ENCODE measurements at places on chromosomes 1 and 21.

DNA sequence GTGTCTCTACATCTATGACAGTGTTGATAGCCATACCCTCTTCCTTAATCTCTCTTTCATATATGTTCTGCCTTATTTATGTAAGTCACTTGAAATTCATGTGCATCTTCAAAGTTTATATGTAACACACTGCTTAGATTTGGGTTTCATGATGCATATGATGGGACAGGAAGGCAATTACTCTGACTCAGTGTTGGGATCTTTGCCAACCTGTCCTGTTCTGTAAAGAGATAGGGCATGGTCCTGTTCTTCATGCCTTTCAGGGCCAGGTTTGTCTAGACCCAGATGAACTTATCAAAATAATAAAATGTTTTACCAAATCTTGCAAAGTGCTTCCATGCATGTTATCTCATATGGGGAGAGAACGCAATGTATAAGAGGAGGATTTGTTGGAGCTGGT, 69.5 kb downstream of the TMPRSS15 start:
- DNase-seq = no peak

DNA sequence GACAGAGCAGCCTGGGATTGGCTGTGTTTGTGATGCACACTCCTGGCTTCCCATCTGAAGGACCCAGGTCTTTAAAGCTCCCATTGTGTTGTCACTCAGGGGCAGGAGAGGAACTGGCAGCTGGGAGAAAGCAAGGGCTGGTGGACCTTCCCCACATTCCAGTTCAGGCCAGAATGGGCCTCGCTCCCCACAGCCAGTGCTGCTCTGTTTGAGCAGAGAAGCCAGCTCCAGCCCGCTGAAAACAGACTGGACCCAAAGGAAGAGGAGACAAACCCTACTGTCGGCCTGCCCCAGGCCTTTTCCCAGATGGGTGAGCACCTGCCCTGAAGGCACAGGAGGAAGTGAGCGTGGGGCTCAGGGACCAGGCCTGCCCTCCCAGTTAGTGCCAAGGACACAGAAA, 499.4 kb downstream of the NPHP4 start:
- no peak for DNase-seq

GRCh38 chr21:29449306-29449950, 150.7 kb downstream of the BACH1 start:
- no peak for DNase-seq

- DNase-seq = no peak
Observed at GRCh38 chr1:117146575-117147340, 25.2 kb upstream of the TRIM45 start.

DNA sequence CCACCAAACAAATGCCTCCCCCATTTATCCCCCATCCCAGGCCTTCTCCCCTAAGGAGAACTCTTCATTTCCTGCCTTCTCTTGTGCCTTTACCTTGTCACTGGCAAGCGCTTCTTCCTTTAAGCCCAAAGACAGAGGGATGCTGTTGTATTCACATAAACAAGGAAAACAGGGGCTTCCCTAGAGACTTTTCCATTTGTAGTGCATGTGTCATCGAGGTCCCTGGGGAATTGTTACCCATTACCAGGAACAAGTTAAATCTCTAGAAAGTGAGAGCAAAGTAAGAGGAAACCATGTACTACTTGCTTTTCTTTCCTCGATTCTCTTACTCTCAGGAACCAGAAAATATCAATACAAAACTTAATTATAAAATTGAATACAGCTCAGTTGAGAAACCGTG, 114.4 kb upstream of the DPT start:
- DNase-seq = no peak

GRCh38 chr1:39214021-39214713, 9.7 kb downstream of the MACF1 start:
- DNase-seq = no peak

GRCh38 chr21:31677047-31677446, 17.6 kb downstream of the SOD1 start:
- no peak for DNase-seq

GRCh38 chr1:46411010-46411405, 16.9 kb downstream of the FAAH start:
- DNase-seq = no peak

All from esophagus squamous epithelium (tissue), 5 donors.